ENCODE measurements at places on chromosomes 1 and 21. TPM values are rescaled to one million over a fixed set of nuclear protein-coding genes. Genes with fewer than 3 reads are reported as not detected.

The HFM1 gene
- 2.8 TPM for polyA plus RNA-seq

The PLA2G2C gene
- polyA plus RNA-seq, result 0.32 TPM

The FLG2 gene
- polyA plus RNA-seq, result not detected

The SIKE1 gene
- polyA plus RNA-seq, result 103 TPM

The NBPF8 gene
- polyA plus RNA-seq, result 9.1 TPM

GRCh38 chr1:55820501-55820900, 605.3 kb upstream of the USP24 start:
- no peak for DNase-seq

- DNase-seq, result no peak
Measured at GRCh38 chr1:153428073-153428638, 11.8 kb downstream of the S100A7A start.

All from K562 (cell line).